ENCODE measurements at places on chromosomes 1 and 21.

DNA sequence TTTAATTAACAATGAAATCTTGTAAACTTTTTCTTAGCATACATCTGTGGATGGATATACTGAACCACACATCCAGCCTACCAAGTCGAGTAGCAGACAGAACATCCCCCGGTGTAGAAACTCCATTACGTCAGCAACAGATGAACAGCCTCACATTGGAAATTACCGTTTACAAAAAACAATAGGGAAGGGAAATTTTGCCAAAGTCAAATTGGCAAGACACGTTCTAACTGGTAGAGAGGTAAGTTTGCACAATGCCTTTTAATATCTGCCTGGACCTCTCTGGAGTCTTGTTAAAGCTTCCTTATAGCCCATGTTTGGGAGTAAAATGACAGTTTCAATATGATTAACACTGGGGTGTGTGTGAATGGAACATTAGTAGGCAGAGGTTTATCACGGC, 51.4 kb downstream of the MARK1 start:
- H3K27ac ChIP-seq: no peak overlapping the region
- DNase-seq: no peak
- no peaks in the 10 kb centered on the region for H3K36me3 ChIP-seq
- H3K4me1 ChIP-seq: no peaks in the 10 kb centered on the region

DNA sequence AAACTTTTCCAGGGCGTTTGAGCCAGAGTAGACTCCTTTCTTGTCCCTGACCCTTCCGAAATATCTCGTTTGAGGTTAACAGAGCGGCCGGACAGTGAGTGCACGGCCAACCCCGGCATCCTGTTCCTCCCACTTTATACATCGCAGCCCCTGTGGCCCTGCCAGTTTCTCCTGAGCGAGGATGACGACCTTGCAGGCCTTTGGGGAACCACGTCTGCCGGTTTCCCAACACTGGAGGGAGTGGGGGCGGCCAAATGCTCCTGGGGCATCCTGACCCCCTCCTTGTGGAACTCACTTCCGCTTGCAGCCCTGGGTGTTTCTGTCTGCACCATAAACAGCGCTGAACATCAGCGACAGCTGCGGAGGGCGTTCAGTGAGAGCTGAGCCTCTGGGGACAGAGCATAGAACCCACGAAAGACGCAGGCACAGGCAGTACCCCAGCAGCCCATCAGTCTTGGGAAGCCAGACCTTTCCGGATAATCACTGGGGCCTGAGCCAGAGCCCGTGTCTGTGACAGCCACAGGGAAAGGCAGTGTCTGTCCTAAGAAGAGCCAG, 4.8 kb upstream of the KCNAB2 start:
- H3K36me3 ChIP-seq: no peaks in the 10 kb centered on the region
- H3K4me1 ChIP-seq: peaks cover 4% of the 10 kb centered on the region
- H3K4me3 ChIP-seq: no peak overlapping the region
- H3K27ac ChIP-seq: no peak overlapping the region
- no peak for DNase-seq
- no peaks in the 10 kb centered on the region for H3K27me3 ChIP-seq

DNA sequence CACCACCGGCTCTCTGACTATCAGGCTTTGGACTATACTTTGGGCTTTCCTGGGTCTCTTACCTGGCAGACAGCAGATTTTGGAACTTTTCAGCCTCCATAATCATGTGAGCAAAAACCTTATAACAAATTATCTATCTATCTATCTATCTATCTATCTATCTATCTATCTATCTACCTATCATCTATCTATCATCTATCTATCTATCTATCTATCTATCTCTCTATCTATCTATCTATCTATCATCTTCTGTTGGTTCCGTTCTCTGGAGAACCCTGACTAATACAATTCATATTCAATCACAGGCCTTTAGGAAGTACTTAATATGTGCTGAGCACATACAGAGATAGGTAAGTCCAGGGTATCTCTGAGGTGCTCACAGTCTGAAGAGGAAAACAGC, 18.7 kb upstream of the SCMH1 start:
- H3K27ac ChIP-seq: no peak overlapping the region
- peaks cover 7% of the 10 kb centered on the region for H3K4me1 ChIP-seq
- no peak for DNase-seq
- no peaks in the 10 kb centered on the region for H3K27me3 ChIP-seq

DNA sequence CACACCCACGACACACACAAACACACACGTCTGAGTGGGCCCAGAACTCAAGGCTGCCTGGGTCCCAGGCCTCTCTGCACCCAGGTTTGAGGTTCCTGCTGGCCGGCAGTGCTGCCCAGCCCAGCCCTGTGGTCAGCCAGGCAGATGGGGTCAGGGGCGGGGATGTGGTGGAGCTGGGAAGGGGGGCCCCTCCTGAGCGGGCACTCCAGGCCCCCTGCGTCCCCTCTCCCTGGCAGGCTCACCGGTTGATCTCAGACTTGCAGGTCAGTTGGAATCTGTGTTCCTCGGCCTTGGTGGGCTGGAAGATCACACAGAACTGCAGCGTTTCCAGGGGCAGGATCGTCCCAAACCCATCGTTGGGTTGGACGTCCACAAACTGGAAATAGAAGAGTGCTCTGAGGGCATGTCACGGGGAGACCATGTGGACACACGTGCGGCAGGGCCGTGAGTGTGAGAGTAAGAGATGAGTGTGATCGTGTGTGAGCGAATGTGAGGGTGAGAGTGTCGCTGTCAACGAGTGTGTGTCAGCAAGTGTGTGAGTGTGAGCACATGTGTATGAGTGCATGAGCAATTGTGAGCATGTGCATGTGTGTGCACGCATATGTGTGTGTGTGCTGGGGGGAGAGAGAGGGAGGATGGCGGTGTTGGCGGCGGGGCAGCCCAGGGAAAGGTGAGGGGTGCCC, 19.7 kb upstream of the TMEM52 start:
- H3K27ac ChIP-seq: no peak overlapping the region
- no peak overlapping the region for H3K4me3 ChIP-seq
- no peaks in the 10 kb centered on the region for H3K36me3 ChIP-seq
- no peak for DNase-seq

DNA sequence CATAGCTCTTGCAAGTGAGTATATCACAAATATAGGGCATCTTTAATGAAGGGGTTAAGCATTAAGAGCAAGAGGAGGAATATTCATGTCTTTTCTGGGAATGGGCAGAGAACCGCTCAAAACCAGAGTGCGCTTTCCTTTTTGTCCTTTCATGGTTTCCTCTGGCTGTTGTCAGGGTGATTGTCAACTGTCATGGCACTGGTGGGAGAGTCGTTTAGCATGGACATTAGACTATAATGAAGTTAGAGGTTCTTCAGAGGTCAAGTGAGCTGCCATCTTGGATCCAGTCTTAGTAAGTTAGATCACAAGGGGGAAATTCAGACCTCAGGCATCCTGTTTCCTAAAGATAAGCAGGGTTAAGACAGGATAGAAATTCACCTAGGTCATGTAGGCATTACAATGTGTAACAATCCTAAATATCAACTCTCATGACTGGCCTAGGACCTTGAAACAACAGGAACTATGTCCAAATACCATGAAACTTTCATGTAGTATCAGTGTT, 12.1 kb upstream of the COA6 start:
- no peak overlapping the region for H3K27ac ChIP-seq
- 0 out of 2 replicates have a peak, but pooled peaks cover 4% of the 10 kb centered on the region for H3K27me3 ChIP-seq
- H3K4me1 ChIP-seq: no peaks in the 10 kb centered on the region
- H3K36me3 ChIP-seq: no peaks in the 10 kb centered on the region
- H3K4me3 ChIP-seq: no peak overlapping the region

GRCh38 chr21:46116776-46117585, 19.1 kb downstream of the COL6A2 start:
- peak; percentile 70 for DNase-seq
- no peaks in the 10 kb centered on the region for H3K27me3 ChIP-seq
- peaks cover 64% of the 10 kb centered on the region for H3K36me3 ChIP-seq
- H3K27ac ChIP-seq: peak overlapping the region; percentile 28

DNA sequence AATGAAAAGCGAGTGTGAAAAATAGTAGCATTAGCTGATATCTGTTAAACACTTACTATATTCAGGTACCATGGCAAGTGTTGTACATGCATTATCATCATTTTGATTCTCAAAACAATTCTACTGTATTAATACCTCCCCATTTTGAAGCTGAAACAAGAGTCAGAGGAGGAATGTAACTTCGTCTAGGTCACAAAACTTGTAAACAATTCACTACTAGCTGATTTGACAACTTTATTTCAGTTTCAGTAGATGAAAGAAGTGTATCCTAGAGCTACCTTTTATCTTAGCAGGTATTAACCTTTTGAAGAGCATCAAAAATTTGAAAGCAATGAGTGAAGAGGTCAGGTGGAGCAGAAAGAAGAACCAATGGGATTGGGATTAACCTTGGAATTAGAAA, 1.6 kb downstream of the CD84 start:
- H3K27ac ChIP-seq: no peak overlapping the region
- no peaks in the 10 kb centered on the region for H3K36me3 ChIP-seq
- no peaks in the 10 kb centered on the region for H3K27me3 ChIP-seq
- no peak for DNase-seq
- H3K4me3 ChIP-seq: no peak overlapping the region

GRCh38 chr1:216223486-216223885, 199.8 kb downstream of the USH2A start:
- H3K27ac ChIP-seq: no peak overlapping the region
- H3K27me3 ChIP-seq: no peaks in the 10 kb centered on the region
- no peaks in the 10 kb centered on the region for H3K36me3 ChIP-seq

DNA sequence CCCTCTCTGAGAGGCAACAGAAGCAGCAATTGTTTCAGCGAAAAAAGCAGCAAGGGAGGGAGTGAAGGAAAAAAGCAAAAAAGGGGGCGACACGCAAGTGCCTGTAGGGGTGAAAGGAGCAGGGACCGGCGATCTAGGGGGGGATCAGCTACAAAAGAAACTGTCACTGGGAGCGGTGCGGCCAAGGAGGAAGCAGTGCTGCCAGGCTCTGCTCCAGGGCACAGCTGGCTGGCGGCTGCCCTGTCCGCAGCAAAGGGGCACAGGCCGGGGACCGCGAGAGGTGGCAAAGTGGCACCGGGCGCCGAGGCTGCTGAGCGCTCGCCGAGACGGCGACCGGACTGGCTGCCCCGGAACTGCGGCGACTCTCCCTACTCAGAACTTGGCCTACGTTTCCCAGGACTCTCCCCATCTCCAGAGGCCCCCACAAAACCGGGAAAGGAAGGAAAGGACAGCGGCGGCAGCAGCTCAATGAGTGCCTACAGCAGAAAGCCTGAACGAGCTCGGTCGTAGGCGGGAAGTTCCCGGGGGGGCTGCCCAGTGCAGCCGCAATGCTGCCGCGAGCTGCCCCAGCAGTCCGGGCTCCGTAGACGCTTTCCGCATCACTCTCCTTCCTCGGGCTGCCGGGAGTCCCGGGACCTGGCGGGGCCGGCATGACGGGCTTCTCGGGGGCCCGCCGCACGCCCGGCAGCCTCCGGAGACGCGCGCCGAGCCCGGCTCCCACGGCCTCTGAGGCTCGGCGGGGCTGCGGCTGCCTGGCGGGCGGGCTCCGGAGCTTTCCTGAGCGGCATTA, 1.0 kb upstream of the CDKN2C start:
- H3K27me3 ChIP-seq: no peaks in the 10 kb centered on the region
- H3K4me1 ChIP-seq: peaks cover 25% of the 10 kb centered on the region
- H3K4me3 ChIP-seq: peak overlapping the region; percentile 96
- peak; percentile 73 for DNase-seq
- H3K27ac ChIP-seq: peak overlapping the region; percentile 96

DNA sequence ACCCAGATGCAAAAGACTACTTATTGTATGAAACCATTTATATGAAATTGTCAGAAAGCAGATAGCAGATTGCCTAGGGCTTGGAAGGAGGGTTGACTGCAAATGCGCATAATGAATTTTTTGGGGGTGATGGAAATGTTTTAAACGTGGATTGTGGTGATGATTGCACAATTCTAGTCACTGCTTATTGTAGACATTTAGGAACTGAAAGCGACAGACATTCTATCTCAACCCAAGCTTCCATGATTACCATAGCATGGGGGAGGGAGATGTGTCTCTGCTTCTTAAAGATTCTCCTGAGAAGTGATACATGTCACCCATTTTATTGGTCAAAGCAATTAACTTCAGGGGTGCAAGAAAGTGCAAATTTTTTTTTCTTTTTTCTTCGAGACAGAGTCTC, 2.8 kb upstream of the MTF2 start:
- DNase-seq: no peak
- no peaks in the 10 kb centered on the region for H3K36me3 ChIP-seq
- H3K4me3 ChIP-seq: no peak overlapping the region
- peaks cover 11% of the 10 kb centered on the region for H3K4me1 ChIP-seq
- no peak overlapping the region for H3K27ac ChIP-seq

DNA sequence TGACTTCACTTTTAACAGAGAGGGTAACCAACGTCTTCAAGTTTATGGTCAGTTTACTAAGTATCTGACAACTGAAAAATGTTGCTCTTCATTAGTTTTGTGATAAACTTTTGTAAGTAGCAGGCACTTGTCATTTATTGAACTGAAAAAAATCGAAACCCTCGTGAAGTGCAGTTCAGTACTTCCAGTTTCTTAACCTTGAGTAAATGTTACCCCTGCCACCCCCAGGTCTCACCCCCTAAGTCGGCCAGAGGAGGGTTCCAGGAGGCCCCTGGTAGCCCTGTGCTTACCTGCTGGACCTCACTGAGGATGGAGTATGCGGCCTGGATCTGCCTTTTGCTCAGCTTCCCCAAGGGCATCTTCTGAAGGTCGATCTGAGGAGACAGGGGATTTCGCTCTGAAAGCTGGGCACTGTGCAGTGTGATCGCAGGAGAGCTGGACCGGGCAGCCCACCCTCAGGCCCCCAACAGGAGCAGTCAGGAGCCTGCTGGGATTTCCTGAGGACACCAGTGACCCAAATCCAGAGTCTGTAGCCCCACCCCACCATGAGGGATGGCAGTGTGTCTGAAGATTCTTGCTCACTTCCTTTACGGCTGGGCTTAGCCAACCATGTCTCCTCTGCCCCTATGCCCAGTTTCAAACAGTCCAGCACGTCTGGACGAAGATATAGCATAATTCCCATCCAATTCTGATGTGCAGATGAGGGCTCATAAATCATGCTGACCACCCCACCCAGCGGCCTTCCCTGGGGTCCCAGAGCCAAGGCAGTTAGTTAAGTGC, 37.6 kb downstream of the PARP1 start:
- no peaks in the 10 kb centered on the region for H3K4me1 ChIP-seq
- H3K36me3 ChIP-seq: peaks cover 8% of the 10 kb centered on the region
- no peak overlapping the region for H3K27ac ChIP-seq

GRCh38 chr21:38660333-38661196, 145.2 kb upstream of the ETS2 start:
- peak overlapping the region; percentile 73 for H3K4me3 ChIP-seq
- peaks cover 4% of the 10 kb centered on the region for H3K4me1 ChIP-seq
- no peaks in the 10 kb centered on the region for H3K36me3 ChIP-seq
- H3K27me3 ChIP-seq: peaks cover 69% of the 10 kb centered on the region
- no peak overlapping the region for H3K27ac ChIP-seq

DNA sequence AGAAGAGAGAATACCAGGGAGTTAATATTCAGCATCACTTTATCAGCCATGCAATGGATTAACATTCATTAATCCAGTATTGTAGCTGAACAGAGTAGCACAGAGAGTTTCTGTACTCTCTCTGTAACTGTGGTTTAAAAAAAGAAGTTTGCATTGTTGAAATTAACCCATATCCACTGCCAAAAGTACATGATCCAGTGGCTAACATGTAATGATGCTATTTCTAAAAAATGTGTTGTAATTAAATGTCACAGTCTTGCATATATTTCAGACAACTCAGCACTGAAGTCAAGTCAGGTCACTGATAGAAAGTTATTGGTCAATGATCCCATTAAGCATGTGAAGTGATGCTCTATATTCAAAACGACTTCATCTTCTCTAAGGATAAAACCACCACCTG, 141.3 kb downstream of the NRIP1 start:
- H3K4me1 ChIP-seq: peaks cover 33% of the 10 kb centered on the region
- H3K4me3 ChIP-seq: no peak overlapping the region
- H3K27me3 ChIP-seq: no peaks in the 10 kb centered on the region

- peaks cover 17% of the 10 kb centered on the region for H3K27me3 ChIP-seq
- no peaks in the 10 kb centered on the region for H3K36me3 ChIP-seq
- H3K4me1 ChIP-seq: no peaks in the 10 kb centered on the region
- H3K4me3 ChIP-seq: no peak overlapping the region
- no peak for DNase-seq
Observed at GRCh38 chr1:156384007-156384406, 15.0 kb downstream of the RHBG start.
